Cardiac septum (tissue), 1 donor: ENCODE measurements at places on chromosomes 2 and 18. TPM values are rescaled to one million over a fixed set of nuclear protein-coding genes. Genes with fewer than 3 reads are reported as not detected.

DNA sequence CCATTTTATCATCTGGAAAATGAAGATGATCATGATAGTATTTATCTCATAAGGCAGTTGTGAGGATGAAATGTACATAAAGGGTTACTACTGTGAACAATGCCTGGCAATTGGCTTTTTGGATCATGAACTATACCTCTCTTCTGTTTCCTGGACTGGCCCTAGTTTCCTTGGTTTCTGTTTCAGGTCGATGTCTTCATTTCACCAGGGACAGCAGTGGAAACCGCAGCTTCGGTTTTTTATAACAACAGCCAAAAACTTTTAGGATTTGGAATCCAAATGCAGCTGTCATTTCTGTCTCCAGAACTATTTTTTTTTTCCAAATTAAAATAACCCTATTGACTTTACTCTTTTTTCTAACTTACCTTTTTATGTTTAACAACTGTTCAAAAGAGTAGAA lies 425.1 kb downstream of the RND3 start:
- no peak for DNase-seq

DNA sequence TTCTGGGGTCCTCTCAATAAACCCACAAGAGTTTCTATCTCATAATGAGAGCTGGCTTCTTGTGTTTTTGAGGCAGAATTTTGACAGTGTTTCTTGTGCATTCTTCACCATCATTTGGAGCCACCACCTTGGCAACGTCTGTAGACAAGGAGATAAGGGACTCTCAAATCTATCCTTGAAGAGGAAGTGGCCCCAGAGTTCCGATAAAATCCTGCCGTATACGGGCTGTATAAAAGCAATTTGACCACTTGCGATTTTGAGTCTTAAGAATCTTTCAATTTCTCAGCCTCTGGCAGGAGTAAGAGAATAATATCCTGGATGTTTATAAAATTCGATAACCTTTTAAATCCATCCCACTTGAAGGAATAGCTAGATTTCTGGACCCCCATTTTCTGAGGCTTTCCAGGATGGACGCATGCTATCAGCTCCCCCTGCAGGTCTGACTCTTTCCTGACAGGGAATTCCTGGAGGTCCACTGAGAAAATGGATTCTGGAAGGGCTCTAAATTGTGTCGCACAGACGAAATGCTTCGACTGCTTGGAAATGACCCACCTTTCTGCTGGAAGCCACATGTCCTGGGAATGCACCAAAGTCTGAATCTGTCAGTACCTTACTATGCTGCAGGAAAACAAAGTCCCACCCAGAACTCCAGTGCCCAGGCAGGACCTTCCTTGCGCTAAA lies 54.1 kb downstream of the E2F6 start:
- DNase-seq = no peak

DNA sequence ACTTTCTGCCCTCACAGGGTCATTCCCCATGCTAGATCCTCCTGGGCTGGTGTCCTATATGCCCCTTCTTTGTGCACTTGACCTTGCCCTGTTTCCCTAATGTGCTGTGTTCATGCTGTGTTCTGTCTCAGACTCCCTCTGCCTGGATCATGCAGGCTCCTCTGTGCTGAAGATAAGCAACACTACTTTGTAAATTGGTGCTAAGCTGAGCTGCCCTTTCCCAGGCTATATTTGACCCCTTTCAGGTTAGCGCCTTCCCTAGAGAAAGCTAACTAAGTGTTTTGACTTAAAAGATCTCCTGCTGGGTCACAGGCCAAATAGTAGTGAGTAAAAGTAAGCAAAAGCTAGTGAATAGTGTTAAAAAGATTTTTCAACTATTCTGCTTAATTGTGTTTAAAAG lies 257.2 kb upstream of the RGPD4 start:
- no peak for DNase-seq

GRCh38 chr18:23724681-23725080 lies 35.4 kb downstream of the LAMA3 start:
- no peak for DNase-seq

DNA sequence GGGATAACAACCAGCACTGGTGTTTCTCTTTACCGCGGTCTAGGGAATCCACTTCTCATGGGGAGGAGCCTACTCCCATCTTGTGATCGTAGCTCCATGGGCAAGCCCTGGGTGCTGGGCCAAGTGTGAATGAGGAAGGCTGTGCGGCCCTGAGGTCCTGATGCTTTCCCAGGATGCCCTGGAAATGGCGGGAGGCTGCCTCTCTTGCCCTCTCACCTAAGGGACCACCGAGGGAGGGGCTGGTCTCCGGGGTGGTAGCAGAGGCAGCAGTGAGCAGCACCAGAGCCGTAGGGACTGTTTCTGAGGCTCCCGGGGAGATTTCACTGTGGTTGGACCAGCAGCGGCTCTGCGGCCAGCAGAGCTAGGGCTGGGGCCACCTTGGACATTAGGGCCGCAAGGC lies 15.5 kb upstream of the NPPC start:
- peak; percentile 33 for DNase-seq

- DNase-seq = no peak
Observed at GRCh38 chr2:236501531-236501930, 68.1 kb upstream of the ACKR3 start.

DNA sequence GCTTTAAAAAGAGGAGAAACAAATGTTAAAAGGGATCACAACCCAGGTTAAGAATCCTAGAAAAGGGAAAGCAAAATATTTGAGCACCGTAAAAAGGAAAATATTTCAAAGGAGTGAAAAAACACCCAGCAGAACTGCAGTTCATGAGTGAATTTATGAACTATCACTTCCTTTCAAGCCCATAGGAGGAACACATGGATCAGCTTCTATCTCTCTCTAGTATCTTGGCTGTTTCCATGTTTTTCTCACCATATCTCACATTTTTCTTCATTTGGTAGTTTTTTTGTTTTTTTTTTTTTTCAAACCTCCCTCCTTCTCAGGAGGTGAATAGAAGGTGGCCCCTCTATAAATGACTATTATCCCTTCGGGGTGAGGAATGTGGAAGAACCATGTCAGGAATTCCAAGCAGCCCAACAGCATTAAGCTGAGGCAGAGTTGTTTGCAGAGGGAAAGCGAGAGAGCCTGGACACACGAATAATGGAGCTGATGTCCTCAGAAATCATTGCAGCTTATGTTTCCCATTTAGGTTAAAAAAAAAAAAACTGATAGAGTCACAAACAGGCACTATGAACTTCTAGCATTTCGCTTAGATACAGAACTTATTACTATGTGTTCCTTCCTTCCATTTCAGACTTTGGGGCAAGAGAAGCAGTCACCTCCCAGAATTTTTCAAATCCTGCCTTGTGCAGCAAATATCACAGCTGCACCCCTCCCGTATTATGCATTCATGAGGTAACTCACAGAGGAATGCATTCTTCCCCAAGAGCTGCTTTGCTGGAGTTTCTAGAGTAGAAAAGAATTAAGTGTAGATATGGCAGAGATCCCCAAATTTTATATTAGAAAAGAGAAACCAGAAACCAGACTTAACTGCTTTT lies 315.6 kb downstream of the IRS1 start:
- DNase-seq = no peak

GRCh38 chr2:176536439-176537133 lies 267.3 kb downstream of the MTX2 start:
- no peak for DNase-seq

The CFAP65 gene
- not detected for total RNA-seq

The CLEC4F gene
- 0.13 TPM for total RNA-seq
